ENCODE measurements at places on chromosomes 3 and 15.

DNA sequence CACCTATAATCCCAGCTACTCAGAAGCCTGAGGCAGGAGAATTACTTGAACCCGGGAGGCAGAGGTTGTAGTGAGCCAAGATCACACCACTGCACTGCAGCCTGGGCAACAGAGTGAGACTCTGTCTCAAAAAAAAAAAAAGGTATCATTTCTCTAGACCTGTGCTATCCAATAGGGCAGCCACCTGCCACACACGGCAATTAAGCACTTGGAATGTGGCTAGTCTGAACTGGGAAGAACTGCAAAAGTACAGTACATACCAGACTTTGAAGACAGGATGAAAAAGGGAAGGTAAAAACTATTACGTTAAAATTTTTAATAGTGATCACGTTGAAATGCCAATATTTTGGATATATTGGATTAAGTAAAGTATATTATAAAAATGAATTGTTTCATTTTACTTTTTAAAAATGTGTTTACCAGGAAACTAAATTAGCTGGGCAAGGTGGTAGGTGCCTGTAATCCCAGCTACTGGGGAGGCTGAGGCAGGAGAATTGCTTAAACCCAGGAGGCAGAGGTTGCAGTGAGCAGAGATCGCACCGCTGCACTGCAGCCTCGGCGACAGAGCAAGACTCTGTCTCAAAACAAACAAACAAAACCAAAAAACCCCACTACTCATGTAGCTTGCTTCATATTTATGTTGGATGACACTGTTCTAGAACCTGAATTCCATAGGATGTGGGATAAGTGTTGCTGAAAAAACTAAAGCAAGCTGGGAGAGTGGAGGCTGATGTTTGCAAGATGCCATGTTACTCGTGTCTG, 2.3 kb downstream of the CYP8B1 start:
- DNase-seq = no peak

DNA sequence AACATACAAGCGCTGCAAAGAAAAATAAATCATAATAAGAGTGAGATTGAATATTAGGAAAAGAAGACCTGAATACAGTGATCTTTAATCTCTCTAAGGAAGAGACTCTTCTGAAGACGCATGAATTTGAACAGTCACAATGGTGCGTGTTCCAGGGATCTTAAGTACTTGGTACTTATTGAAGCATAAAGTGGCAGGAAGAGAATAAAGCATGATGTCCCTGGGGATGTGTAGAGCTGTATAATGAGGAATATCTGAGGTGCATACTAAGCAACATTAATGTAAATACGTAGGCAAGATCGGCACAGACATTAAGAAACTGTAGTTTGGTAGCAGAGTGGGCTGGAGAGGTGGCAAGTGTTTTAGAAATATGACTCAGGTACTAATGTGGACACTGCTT, 246.2 kb upstream of the MCTP2 start:
- DNase-seq = no peak

DNA sequence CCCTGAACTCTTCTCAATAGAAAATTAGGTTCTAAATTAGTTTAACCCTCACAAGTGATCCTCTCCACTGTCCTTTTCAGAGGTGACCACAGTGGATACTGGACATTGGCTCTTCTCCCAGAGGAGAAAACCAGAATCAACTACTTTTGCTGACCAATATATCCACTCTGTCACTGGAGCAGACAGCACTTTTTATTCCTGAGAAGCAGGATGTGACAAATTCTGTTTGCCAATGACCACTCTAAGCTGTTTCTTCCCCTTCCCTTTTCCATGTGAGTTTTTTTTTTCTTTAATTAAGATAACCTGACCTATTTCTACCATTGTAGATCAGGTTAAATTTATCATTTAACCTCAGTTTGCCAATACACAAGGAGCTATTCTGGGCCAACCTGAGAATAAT, 79.7 kb upstream of the ZNF280D start:
- DNase-seq = no peak

DNA sequence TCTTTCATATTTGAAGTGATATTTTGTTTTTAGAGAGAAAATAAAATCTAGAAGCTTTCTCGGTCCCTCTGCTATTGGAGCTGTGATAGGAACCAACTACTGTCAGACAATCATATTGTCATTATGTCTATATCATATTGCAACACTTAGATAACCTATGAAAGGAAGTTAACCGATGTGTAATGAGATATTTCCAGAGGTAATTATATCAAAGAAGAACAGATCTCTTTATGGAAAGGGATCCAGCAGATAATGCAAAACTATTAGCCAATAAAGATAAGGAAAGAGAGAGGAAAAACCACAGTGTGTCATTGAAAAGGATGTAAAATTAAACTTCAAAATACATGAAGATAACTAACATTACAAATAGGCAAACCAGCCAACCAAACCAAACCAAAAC, 529.1 kb upstream of the CCDC54 start:
- DNase-seq = no peak

- DNase-seq = no peak
These were observed 591.8 kb downstream of the EPHA3 start for GRCh38 chr3:89699229-89699628.

DNA sequence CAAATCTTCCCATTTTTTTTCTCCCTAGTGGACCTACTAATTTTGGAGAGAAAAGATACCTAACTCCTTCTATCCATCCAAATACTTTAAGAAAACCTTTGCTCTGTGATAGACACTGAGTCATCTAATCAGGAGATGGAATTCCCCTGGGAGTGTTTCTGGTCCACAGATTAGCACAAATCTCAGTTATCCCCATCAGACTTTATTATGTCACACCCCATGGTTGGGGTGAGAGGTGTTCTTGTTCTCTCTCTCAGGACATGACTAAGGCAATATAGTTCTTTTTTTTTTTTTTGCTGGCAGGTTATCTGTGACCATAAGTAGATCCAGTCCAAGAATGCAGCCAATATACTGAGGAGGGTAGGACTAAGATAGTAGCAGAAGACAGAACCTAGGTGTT, 15.8 kb downstream of the SLC9A9 start:
- no peak for DNase-seq

- DNase-seq = peak; percentile 4
These were observed 82.7 kb upstream of the SELENOK start for GRCh38 chr3:53974324-53974723.

- no peak for DNase-seq
These were observed 42.7 kb downstream of the CADPS start for GRCh38 chr3:62832553-62832952.

DNA sequence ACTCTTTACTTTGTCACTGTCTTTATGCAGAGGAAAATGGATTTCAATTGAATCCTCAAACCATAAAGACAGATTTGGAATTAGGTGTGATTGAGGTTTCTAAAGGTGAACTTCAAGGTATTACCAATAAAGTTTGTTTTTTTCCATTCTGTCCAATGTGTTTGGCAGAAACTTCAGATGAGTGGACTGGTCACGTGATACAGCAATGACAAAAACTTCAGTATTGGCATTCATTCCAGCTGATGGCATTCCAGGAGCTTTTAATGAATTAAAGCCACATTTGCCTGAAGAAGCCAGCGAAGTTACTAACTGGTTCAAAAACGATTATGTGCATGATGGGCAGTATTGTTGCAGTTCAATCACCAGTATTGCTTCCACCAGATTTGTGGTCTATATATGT, 4.5 kb upstream of the MASP1 start:
- DNase-seq = no peak

GRCh38 chr15:74615508-74616365, at the start of gene CLK3:
Gene CLK3 (plus strand): TSS chr15:74615836. CDS start chr15:74619197, 3,361 bp downstream.
- DNase-seq = peak; percentile 95

DNA sequence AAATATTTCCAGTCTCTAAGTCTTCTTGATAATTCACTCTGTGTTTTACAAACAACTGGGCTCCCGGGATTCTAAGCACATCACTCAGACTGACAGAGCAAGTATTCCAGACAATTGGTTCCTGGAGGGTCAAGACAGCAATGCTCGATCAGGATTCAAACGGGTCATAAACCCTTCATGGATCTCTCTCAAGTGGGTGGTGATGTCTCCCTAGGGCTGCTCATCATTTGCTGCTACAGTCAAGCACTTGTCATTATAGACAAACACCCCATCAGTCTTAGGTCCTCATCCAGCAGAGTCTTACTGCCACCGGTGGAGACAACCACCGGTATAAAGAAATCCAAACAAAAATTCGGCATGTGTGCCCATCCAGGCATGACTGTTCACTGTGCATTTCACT, 921.1 kb downstream of the FHIT start:
- no peak for DNase-seq

GRCh38 chr15:48800811-48801455, 9.9 kb downstream of the CEP152 start:
- DNase-seq = peak; percentile 57

GRCh38 chr3:25725810-25726209, 57.4 kb downstream of the NGLY1 start:
- peak; percentile 4 for DNase-seq

DNA sequence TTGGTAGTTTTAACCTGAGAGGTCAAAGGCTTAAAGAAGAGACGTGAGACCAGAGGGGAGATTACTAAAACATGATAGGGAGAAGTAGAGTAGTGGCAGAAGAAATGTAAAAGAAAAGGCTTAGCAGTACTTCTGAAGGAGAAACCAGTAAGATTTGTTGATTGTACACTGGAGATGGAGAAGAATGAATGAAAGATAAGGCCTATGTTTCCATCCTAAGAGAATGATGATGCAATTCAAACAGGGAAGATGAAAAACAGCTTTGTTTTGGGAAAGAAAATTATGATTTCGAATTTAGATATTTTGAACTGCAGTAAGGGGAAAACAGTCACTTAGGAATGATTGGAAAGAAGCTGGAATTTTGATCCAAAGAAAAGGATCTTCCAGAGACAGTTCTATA, 97.4 kb upstream of the PLXND1 start:
- DNase-seq = no peak

- DNase-seq = no peak
These were observed 250.5 kb downstream of the UACA start for GRCh38 chr15:70512772-70513362.

DNA sequence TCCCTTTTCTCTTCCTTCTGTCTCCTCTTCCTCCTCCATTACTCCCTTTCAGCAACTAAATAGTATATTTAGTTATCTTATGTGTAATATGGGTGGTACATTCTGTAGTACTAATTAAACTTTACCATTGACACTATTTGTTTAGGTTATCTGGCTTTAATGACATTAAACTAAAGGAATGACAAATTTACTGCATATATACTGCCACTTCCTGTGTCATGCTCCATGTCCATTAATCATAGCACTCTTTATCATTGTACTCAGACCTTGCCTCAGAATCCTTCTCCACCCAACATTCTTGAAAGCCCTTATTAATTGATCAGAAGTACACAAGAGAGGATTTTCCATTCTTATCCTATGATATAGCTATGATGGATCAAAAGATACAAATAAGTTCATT, 244.2 kb downstream of the NAALADL2 start:
- no peak for DNase-seq

DNA sequence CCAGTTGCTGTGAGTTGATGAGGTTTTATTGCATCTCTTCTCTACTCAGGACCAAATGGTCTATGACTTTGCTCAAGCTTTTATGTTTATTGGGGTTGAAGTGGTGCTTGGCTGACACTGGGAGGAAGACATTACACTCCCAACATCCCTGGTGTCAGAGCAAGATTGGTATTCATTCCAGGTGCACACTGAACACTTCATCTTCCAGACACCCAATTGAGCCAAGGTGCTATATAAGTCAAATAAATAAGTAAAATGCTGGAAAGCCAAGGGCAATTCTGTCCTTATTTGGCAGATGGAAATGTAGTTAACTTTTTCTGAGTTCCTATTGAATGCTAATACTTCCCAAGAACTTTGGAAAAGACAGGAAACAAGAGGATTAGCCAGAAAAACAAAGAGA, 53.2 kb upstream of the CDV3 start:
- no peak for DNase-seq

DNA sequence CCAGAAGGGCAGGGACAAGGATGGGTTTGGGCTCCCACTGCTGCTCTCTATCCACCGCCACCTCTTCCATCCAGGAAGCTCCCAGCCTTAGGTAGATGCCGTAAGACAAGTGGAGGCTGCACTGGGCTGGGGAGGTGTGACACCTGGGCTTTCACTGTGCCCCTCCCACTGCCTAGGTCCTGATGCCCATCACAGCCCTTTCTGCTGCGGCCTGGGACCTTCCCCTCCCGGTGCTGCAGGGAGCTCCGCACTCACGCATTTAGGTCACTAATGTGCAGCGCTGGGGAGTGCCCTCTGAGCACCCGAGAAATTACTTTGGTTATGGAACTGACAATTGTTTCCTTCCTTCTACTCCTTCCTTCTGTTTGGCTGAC, 850 bp downstream of the LTF start:
- no peak for DNase-seq

DNA sequence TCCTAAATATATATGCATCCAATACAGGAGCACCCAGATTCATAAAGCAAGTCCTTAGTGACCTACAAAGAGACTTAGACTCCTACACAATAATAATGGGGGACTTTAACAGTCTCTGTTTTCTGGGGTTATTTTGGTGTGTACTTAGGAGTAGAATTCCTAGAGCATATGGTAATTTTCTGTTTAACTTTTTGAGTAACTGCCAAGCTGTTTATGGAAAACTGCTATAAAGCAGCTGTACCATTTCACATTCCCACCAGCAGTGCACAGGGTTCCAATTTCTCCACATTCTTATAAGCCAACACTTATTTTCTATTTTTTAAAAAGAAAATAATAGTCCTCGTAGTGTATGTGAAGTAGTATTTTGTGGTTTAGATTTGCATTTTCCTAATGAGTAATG, 68.9 kb downstream of the DOCK3 start:
- DNase-seq = no peak

GRCh38 chr15:76840830-76841460, 64.2 kb downstream of the SCAPER start:
- peak; percentile 63 for DNase-seq

GRCh38 chr3:177776661-177777101, 579.4 kb upstream of the TBL1XR1 start:
- DNase-seq = peak; percentile 56

DNA sequence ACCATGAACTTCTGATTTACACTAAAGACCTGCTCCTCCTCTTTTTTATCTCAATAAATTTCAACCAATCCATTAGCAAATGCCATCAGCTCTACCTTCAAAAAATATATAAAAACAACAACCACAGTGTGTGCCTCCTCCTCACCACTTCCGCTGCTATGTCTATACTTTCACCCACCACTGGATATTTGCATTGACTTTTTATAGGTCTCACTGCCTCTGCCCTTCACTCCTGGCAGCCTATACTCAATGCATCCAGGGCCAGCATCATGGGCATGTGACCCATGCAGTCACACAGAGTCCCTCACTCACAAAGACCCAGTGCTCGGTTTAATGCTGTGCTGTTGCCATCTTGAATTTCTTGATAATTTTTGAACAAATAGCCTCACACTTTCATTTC, 53.5 kb upstream of the CCDC54 start:
- no peak for DNase-seq

GRCh38 chr3:185959609-185960521, 22.1 kb upstream of the TRA2B start:
- DNase-seq = peak; percentile 85

GRCh38 chr3:30682434-30683155, 76.2 kb downstream of the TGFBR2 start:
- DNase-seq = peak; percentile 66

DNA sequence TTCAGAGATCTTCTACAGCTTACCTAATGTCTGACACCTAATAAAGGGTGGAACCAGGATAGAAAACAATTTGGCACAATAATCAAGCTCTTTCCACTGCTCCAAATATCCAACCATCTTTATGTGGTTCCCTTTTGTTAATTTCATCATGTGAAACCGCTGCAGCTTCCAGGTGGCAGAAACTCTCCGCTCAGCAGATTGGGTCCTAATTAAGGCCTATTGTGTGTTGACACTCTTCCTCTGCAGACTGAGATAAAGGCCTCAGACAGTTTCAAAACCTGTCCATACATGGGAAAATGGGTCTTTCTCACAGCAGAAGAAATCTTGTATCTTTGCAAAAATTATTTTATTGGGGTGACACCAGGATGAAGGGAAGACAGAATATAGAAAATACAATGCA, 1002.4 kb upstream of the SEMA6D start:
- DNase-seq = no peak
